Esophagus squamous epithelium (tissue), 5 donors: ENCODE measurements at places on chromosomes 12 and 14.

DNA sequence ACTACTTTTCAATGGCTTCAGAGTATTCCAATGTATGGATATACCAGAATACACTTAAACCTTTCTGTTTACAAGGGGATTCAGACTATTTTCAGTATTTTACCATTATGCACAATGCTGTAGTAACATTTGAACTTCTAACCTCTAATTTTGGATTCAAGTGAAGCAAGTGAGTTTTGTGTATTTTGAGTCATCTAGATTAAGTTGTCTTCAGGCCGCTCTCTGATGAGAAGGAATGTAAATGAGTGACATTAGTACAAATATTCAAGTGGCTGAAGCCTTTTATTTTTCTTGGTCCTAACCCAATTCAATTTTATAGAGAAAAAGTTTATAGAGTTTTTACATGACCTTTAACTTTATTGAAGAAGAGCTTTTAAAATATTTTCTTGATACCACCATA is 125.6 kb downstream of the PDE3A start:
- DNase-seq: no peak
- H3K27me3 ChIP-seq: no peaks in the 10 kb centered on the region
- H3K4me3 ChIP-seq: no peak overlapping the region
- no peaks in the 10 kb centered on the region for H3K36me3 ChIP-seq
- no peaks in the 10 kb centered on the region for H3K4me1 ChIP-seq
- no peak overlapping the region for H3K27ac ChIP-seq

DNA sequence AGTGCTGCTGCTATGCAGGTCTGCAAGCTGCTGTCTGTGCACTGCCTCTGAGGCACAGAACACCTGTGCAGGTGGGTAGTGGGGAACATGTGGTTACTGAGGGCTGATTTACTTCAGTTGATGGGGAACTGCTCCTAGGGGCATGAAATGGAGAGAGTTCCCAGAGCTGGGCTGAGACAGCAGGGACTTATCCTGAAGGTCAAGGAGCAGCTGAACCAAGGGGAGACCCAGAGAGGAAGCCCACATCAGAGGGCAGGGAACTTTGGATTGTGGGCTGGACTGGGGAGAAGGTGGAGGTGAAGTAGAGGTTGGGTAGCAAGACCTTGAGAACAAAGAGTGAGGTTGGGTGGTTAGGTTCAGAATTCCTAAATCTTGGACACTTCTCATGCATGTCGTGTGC is 311.9 kb downstream of the AACS start:
- H3K4me3 ChIP-seq: no peak overlapping the region
- H3K27me3 ChIP-seq: no peaks in the 10 kb centered on the region
- H3K36me3 ChIP-seq: no peaks in the 10 kb centered on the region
- DNase-seq: no peak

DNA sequence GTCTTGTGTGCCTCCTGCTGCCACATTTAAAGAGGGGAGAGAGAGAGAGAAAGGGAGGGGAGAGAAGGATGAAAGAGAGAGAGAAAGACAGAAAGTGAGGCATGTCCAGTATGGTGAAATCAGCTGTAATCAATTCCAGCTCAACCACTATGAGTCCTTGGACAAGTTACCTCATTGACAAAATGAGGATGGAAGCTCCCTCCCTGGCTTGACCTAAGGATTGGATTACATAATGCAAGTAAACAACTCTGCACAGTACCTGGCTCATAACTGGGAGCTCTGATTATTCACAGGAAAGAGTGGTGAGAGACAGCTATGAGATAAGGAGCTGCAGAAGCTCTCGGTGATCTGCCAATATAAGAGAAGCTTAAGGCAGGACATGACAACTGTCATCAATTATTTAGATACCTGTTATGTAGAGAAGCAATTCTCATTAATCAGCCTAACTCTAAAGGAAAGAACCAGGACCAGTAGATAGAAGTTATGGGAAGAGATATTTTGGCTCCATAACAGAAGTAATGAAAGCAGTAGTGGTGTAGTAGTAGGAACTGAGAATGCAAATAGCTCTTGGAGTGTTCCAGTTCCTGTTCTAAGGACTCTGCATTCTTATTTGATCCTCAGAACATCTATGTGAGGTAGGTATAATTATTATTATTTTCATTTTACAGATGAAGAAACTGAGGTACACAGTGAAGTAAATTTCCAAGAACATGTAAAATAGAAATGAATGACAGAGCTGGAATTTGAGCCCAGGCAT is 791.6 kb downstream of the DIO2 start:
- H3K4me1 ChIP-seq: no peaks in the 10 kb centered on the region
- H3K4me3 ChIP-seq: no peak overlapping the region
- DNase-seq: no peak
- H3K27ac ChIP-seq: no peak overlapping the region
- H3K36me3 ChIP-seq: no peaks in the 10 kb centered on the region

- H3K27ac ChIP-seq: no peak overlapping the region
- no peak overlapping the region for H3K4me3 ChIP-seq
- no peak for DNase-seq
- H3K27me3 ChIP-seq: no peaks in the 10 kb centered on the region
- H3K36me3 ChIP-seq: no peaks in the 10 kb centered on the region
Measured at GRCh38 chr12:131869871-131870418, 24.5 kb upstream of the ULK1 start.

DNA sequence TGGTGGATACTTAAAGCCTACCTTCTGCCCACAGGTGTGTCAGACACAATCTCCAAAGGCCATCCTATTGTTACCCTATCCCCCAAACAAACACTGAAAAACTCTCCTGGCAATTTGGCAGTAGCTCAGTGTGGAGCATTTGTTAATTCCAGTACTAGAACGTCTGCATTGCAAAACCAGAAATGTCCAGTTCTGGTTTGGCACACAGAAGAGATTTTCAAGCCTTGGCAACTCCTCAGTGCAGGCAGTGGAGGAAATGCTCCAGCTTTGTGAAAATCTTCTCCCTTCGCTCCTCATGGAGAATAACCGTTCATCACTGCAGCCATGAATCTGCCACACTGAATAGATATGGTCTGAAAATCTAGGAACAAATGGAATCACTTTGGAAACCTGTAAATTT is 5.3 kb upstream of the SOCS2 start:
- peaks cover 10% of the 10 kb centered on the region for H3K36me3 ChIP-seq
- no peak overlapping the region for H3K4me3 ChIP-seq
- H3K27ac ChIP-seq: no peak overlapping the region

DNA sequence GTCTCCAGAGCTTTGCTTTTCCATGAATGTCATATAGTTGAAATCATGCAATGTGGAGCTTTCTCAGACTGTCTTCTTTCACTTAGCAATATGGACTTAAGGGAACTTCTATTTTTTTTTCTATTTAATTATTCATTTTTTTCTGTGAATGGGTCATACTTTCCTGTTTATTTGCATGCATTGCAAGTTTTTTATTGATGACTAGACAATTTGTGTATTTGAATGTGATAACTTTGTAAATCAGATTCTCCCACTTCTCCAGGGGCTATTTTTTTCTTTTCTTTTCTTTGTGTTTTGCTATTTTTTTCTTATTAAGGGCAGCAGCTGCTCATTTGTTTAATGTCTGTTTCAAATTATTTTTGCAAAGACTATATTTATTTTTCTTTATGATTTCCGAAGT is 1019.8 kb upstream of the ATXN7L3B start:
- no peaks in the 10 kb centered on the region for H3K36me3 ChIP-seq
- H3K27ac ChIP-seq: no peak overlapping the region
- no peak for DNase-seq
- no peak overlapping the region for H3K4me3 ChIP-seq
- no peaks in the 10 kb centered on the region for H3K4me1 ChIP-seq
- H3K27me3 ChIP-seq: no peaks in the 10 kb centered on the region

GRCh38 chr12:1993871-1994371 is 10.3 kb downstream of the DCP1B start:
- no peak for DNase-seq
- peaks cover 66% of the 10 kb centered on the region for H3K36me3 ChIP-seq
- peaks cover 24% of the 10 kb centered on the region for H3K4me1 ChIP-seq
